ENCODE measurements at places on chromosomes 6 and 20.
A peak's percentile ranks its signal among the peaks of the same experiment; 100 is the strongest.

DNA sequence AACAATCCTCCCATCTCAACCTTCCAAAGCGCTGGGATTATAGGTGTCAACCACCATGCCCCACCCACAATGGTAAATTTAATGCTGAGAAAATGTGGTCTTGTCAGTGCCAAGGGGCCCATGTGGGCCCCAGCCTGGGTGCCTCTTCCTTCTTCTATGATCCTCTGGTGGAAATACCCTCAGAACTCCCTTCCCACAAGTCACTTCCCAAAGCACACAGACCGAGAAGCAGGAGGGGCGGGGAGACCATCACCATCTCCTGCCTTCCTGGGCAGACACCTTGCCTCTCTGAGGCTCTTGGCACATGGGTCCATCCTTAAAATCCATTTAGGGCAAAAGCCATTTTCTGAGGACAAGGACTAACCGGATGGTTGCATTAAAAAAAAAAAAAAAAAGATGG, 59.0 kb downstream of the NOL4L start:
- no peak for DNase-seq

DNA sequence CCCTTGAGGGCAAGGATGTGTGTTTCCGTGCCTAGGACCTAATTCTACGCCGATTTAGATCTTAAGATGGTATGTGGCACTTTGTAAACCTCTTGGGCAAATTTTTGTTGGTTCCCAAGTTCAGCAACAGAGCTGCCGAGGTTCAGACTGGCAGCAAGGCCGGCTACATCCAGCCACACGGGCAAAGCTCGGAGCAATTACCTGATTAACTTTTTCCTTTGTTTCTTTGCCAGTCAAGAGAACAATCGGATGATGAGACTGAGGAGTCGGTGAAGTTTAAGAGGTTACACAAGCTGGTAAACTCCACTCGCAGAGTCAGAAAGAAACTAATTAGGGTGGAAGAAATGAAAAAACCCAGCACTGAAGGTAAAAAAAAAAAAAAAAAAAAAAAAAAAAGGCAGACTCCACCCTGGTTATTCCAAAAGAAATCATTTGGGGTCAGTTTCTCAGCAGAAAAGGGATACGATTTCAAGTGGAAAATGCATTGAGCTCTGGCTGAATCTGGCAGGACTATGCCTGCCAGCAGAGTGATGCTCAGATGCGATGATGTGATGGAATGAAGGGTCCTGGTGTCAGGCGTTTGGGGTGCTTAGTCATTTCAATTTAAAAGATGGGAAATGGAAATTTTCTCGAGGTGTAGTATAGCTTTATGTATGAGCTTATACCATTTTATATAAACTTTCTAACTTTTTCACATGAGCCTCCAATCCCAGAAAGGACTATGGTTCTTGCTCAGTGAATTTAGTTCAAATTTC, 171.6 kb downstream of the SASH1 start:
- DNase-seq: no peak

DNA sequence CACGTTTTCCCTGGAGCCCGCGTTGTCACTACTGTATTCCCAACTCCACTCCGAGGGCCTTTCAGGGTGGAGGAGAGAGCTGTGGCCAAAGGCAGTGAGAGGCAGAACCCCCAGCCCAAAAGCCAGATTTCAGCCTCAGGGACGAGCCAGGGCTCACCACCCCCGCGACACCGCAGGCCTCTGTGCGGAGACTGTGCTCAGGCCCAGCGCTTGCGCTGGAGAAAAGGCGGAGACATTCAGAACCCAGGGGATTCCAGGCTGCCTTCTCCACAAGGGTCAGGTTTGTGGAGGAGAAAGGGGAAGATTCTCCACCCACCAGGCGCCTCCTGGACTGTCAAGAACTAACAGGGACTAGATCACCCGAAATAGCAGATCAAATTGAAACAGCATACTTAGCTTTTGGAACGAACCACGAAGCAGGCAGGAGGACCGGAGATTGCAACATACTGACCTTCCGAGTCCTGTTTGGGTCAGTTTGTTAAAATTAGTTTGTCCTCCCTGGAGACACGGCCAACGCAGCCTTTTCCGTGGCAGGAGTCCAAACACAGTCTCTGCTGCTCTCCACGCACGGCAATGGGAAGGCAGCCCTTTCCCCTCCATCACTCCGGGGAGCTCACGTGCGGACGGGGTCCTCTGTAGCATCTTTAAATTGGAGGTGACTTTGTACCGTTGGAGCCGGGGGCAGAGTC, 14.4 kb downstream of the DLL1 start:
- DNase-seq: no peak

- no peak for DNase-seq
These were observed 32.7 kb upstream of the MAP7 start for GRCh38 chr6:136582711-136583471.

DNA sequence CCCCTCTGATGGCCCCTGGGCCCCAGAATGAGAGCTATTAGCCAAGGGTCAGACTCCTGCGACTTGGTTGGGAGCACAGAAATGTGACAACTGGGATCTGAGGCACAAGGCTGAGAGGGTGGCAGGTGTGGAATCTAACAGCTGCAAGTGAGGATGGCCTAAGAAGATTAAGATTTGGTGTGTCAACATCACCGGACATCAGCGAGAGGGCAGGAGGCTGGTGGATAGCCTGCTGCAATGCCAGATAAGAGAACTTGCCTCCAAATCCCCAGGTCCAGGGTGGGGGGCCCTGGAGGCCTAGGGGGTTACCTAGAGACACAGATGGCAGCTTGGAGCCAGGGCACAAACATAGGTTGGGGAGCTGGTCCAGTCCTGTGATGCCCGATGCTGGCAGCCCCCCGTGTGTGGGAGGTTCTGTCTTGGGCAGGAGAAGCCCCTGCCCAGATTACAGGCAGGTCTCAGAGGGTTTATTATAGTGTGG, 155.8 kb downstream of the GRM4 start:
- no peak for DNase-seq

DNA sequence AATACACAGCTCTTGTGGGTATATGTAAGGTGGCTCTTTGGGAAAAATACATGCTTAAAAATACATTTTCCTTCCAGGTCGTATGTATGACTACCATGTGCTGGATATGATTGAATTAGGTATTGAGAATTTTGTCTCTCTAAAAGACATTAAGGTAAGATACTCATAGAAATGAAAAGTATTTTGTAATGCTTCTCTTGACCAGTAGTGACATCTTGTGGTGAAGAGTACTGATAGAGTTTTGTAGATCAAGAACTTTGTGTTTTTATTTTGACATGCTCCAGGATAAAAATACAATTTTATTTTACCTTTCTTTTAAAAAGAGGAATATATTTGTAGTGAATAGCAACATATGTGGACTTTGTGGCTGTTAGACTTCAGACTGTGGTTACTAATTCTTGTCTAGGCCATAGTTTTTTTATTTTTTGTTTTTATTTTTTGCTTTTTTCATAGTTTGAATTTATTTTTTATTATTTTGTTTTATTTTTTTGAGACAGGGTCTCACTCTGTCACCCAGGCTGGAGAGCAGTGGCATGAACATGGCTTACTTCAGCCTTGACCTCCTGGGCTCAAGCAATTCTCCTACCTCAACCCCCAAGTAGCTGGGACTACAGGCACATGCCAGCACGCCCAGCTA, 17.9 kb downstream of the RPF2 start:
- no peak for DNase-seq

DNA sequence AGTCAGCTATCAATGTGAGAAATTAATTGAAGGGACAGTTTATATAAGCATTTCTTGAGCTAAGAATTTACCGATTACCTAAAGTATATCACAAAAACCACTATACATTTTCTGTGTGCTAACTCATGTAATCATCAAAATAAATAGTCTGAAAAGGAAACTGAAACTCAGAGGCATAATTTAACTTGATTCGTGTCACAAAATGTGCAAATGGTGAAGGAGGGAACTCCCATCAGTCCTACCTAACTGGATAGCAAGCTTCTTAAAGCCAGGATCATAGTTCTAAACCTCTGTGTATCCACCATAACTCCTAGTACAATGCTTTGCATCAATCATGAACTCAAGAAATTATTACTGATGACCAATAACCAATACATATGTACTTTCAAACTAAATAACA, 91.0 kb downstream of the ASCC3 start:
- DNase-seq: no peak

GRCh38 chr20:14441201-14441600, 103.8 kb upstream of the FLRT3 start:
- no peak for DNase-seq

- DNase-seq: no peak
These were observed 68.7 kb upstream of the STMND1 start for GRCh38 chr6:17032988-17033634.

GRCh38 chr6:138607478-138608433, 108.5 kb upstream of the NHSL1 start:
- DNase-seq: no peak

- DNase-seq: no peak
These were observed 616.5 kb upstream of the CITED2 start for GRCh38 chr6:139990856-139991465.

DNA sequence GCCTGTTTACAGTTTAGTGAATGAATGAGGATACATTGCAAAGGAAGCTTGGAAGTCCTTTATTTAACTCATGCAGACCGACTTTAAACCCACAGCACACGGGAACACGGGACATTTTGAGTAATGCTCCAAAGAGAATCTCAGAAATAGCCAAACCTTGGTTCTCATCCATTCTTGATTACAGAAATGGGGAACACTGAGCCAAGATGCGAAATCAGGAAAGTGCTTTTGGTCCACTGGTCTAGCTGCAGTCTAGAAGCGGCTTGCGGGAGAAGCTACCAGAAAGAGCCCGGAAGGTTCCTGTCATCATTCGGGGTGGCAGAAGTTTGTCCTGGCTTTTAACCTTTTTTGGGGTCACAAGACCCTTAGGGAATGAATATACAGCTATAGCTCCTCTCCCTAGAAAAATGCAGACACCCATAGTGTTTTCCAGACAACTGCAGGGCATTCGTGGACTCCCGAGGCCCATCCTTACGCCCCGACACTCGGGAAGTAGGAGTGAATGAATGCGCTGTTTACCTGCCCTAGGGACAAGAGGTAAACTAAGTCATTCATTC, 475 bp upstream of the TMEM181 start:
- no peak for DNase-seq

GRCh38 chr6:54191461-54191860, 80.2 kb downstream of the MLIP start:
- DNase-seq: no peak

DNA sequence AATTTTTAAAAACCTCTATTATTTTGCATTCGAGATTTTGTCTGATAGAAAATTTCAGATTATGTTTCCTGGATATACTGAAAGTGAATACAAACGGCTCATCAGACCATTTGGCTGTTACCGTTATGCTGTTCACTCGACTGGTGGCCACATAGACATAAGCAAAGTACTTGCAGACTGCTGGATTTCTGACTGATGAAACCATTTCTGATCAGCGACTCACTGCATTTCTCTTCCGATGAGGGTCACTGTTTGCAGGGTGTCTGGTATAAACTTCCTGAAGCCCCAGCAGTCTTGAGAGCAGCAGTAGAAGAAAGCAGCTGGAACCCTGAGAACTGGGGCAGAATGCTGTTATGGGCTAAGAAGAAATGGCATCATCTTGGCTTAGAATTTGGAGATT, 17.7 kb downstream of the SNX9 start:
- no peak for DNase-seq

DNA sequence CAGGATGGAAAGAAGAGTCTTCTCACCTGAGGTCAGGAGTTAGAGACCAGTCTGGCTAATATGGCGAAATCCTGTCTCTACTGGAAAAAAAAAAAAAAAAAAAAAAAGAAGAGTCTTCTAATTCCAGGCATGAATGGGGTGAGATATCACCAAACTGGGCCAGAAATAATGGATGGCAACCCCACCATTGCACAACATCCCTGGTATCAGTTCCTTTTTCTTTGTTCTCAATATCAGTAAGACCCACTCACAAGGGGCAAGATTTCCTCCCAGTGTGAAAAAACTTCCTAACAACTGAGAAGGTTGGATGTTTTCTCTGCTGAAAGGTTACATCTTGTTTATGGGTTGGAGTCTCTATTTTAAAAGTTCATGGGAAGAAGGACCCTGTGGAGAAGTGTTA, 23.6 kb upstream of the NR2E1 start:
- no peak for DNase-seq

DNA sequence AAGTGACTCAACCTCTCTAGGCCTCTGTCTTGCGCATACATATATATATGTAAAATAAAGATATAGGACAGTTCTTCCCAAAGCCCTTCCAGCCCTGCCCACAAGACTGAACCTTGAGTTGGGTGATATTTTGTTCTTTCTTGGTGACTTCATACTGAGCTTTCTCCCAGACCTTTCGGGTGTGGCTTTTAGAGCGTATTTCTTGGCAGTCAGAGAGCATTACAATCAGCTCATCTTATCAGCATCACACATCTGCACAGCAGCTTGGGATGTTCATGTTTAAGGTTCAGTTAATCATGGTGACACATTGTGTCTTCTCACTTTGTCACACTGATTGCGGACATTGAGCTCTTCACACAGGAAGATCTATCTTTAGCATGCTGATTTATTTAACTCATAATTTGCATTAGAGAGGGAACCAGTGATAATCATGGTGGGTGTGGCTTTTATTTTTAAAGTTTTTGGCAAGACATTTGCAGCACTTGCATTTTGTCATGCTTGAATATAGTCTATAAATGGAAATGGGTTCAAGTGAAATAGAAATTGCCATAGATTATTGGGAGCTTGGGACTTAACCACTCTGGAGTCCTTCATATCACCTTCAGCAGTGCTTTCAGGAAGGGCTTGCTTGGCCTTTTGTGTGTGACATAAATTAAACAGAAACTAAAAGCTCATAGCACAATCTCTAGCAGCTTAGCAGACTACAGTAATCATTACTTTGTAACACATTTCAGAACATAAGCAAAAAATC, 8.3 kb downstream of the KIF3B start:
- no peak for DNase-seq

DNA sequence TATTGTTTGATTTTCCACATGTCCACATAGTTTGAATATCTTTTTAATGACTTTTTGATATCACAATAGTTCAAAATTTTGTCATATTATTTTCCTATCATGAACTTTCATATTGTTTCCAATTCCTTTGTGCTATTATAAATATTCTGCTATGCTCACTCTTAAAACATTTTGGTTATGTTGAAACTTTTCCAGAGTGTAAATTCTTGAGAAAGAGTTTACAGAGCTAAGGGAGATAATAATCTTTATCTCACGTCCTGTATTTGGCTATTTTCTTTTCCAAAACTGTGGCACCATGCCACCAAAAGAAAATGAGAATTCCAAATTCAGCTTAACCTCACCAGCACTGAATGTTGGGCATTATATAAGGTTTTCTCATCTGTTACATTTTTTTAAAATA, 210.9 kb downstream of the TFAP2B start:
- DNase-seq: no peak

DNA sequence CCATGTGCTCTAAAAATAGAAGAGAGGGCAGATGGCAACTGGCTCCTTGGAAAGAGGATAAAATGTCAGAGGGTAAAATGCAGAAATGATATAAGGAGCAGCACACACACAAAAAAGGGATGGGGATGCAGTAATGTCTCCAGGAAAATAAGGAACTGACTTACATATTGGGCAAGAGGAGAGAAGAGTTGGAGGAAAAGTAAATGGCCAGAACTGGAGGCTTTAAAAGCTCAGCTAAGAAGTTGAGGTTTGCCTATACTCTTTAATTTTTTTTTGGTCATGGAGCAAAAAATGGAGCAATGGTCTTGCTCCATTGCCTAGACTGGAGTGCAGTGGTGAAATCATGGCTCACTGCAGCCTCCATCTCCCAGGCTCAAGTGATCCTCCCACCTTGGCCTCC, 93.7 kb downstream of the SULF2 start:
- no peak for DNase-seq

- no peak for DNase-seq
These were observed 24.9 kb downstream of the SLC22A23 start for GRCh38 chr6:3431994-3432393.

GRCh38 chr20:60137657-60138245, 179.5 kb downstream of the CDH26 start:
- DNase-seq: peak; percentile 9
